ENCODE measurements at places on chromosomes 1 and 21.

- DNase-seq = no peak
Measured at GRCh38 chr1:11307852-11308251, 34.9 kb downstream of the UBIAD1 start.

- DNase-seq = no peak
Measured at GRCh38 chr1:246295340-246295739, 211.7 kb downstream of the SMYD3 start.

- DNase-seq = peak; percentile 9
Measured at GRCh38 chr1:76857138-76857537, 10.1 kb upstream of the ST6GALNAC5 start.

DNA sequence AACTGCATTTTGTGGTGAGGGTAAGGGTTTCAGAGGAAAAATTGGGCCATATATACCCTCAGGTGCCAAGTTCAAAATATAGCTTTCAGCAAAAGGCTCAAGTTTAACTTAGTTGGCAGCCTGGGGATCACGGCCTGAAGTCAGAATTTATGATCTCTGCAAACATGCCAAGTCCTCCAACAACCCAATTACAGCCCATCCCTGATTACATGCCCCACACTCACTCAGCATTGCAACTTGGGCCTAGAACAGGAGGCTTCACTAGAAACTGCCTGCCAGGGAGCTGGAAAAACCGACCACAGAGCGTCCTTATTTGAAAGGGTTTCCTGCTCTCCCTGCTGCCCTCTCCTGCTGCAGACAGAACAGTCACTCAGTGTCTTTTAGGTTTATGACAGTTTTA lies 12.4 kb downstream of the FYB2 start:
- DNase-seq = no peak

DNA sequence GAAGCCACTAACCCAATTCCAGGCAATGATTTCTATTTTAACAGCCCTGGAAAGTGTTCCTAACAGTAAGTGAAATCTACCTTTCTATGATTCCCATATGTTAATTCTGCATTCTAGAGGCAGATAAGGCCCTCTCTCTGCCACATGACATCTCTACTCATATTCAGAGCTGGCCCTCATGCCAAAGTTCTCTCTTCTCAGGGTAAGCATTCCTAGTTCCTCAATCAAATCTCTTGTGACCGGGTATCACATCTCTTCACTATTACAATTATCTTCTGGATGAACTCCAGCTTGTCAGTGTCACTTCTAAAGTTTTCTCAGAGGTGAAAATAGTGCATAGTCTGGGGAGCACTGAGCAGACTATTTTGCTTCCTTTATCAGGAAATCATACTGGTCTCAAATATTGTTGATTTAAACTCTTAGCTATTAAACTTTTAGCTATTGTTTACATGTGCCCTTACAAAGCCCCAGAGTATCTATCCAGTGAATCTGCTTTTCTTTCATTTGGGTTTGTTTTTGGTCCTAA lies 66.4 kb upstream of the TNFSF18 start:
- DNase-seq = no peak

- DNase-seq = no peak
Measured at GRCh38 chr1:185291652-185292051, 25.4 kb downstream of the IVNS1ABP start.

DNA sequence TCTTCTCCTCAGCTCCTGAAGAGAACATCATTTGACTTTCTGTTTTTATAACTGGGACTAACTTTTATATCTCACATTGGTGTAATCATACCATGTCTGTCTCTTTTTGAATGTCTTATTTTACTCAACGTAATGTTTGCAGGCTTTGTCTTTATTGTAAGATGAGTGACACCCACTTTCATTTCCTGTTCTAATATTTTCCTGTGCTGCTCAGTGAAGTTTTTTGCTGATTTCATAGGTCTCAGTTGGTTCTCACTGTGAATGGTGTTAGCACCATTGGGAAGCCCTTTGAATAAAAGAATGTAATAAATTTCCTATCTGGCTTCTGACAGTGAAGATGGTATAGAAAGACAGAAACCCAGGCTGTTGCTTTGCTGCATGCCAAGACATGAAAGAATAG lies 84.0 kb downstream of the RAVER2 start:
- no peak for DNase-seq

GRCh38 chr1:52558941-52559340 lies 6.0 kb upstream of the TUT4 start:
- DNase-seq = no peak

- no peak for DNase-seq
Measured at GRCh38 chr1:29690156-29690555, 453.8 kb downstream of the PTPRU start.

GRCh38 chr1:89199525-89200031 lies 836 bp upstream of the GBP4 start:
- DNase-seq = no peak

- peak; percentile 5 for DNase-seq
Measured at GRCh38 chr1:108316545-108316944, 72.7 kb upstream of the NBPF4 start.

GRCh38 chr1:89800022-89800655 lies 20.7 kb upstream of the LRRC8D start:
- DNase-seq = no peak

GRCh38 chr1:166174108-166174507 lies 7.3 kb upstream of the FAM78B start:
- peak; percentile 82 for DNase-seq

- no peak for DNase-seq
Measured at GRCh38 chr21:21559285-21560045, 561.3 kb downstream of the NCAM2 start.

DNA sequence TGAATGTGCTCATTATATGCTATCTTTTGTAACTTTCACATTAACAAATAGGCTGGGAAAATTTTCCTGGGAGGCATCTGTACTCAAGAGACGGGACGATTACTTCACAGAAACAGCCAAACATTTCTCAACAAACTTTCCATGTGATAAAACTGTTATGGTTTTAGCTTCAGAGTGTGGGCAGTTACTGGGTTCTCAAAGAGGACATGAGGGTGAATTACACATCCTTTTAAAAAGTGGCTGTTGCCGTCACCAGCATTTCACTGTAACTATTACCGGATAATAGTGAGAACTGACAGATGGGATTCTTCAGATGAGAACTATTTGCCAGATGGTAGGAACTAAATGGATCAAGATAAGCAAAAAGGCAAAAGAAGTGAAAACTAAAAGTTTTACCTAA lies 109.1 kb downstream of the APP start:
- DNase-seq = peak; percentile 39

- DNase-seq = no peak
Measured at GRCh38 chr1:232351335-232351734, 278.6 kb downstream of the SIPA1L2 start.

GRCh38 chr1:155254714-155255242 lies 505 bp downstream of the ENTREP3 start:
- no peak for DNase-seq

GRCh38 chr1:178494569-178494971 lies 2.2 kb downstream of the CLEC20A start:
- DNase-seq = no peak

GRCh38 chr1:67724928-67725560 lies 40.0 kb downstream of the GADD45A start:
- no peak for DNase-seq

- no peak for DNase-seq
Measured at GRCh38 chr21:27190601-27191000, 223.7 kb upstream of the ADAMTS5 start.

- DNase-seq = no peak
Measured at GRCh38 chr1:183634429-183635065, 1.0 kb downstream of the ARPC5 start.

DNA sequence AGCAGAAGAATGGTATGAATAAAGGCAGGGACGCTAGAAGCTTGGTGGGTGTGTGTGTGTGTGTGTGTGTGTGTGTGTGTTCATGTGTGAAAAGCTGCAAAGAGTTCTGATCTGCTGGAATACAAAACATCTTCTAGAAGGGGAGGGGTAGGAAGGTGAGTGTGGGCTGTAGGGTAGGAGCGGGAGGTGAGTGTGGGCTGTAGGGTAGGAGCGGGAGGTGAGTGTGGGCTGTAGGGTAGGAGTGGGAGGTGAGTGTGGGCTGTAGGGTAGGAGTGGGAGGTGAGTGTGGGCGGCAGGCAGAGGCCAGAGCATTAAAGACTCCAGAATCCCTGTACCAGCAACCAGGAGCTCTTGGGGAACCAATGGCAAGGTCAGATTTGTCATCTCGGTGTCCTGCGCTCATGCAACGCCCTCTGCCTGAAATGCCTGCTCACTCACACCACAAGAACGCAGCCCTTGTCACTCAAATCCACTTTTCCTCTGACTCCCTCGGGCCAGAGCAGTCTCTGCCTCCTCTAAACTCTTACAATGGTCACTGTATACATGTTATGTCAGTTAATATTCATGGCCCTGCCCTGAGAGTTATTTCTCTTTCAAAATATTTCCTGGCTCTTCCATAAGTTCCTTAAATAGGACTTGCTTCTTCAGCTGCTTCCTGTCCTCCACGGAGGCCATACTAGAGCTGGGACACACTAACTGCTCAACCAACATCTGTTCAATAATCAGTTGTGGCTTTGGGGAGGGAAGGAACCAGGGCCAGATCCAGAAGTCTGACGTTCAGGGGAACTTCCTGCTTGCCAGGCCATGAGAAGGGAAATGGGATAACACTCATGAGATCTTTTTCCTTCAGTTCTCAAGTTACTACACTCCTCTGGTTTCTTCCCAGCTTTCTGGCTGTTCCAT lies 53.6 kb upstream of the ZNF644 start:
- DNase-seq = no peak

GRCh38 chr1:167566766-167567165 lies 13.2 kb upstream of the CREG1 start:
- DNase-seq = no peak

GRCh38 chr1:208909011-208909984 lies 665.1 kb upstream of the PLXNA2 start:
- DNase-seq = no peak

- no peak for DNase-seq
Measured at GRCh38 chr1:201155354-201155753, 1.1 kb upstream of the TMEM9 start.

DNA sequence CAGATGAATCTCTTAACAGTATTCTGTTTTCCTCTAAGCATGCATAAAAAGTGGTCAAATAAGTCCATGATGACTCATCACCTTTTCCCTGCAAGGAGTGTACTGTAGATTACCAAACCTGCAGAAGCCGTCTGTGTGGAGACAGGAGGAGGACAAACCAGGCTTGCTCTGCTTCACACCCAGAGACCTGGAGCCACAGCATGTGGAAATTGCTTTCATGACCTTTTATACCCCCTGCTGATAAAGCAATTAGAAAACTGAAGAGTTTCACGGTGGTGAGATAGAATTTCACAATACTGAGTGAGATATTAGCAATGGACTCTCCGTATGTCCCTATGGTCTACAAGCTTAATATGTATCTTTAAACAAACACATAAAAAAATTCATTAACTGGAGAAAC lies 9.4 kb downstream of the CORT start:
- DNase-seq = no peak

GRCh38 chr1:238252033-238252802 lies 361.5 kb upstream of the ZP4 start:
- peak; percentile 44 for DNase-seq

DNA sequence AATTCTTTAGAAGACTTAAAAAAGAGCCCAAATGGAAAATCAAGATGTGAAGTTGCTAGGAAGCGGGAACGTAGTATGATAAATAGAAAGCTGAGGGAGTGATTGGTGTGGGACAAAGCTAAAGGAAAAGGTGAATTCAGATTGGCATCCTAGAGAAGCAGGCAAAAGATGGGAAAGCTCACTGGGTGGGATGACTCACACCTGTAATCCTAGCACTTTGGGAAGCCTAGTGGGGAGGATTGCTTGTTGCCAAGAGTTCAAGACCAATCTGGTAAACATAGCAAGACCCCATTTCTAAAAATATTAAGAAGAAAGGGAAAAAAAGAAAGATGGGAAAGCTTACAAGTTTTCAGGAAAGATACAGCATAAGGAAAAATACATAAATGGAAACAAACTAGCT lies 1.8 kb downstream of the MRPS21 start:
- DNase-seq = no peak
